ENCODE measurements at places on chromosomes 7 and 10. TPM values are rescaled to one million over a fixed set of nuclear protein-coding genes. Genes with fewer than 3 reads are reported as not detected.

GRCh38 chr10:69406302-69406811 is 10.4 kb downstream of the TACR2 start:
- DNase-seq = no peak

DNA sequence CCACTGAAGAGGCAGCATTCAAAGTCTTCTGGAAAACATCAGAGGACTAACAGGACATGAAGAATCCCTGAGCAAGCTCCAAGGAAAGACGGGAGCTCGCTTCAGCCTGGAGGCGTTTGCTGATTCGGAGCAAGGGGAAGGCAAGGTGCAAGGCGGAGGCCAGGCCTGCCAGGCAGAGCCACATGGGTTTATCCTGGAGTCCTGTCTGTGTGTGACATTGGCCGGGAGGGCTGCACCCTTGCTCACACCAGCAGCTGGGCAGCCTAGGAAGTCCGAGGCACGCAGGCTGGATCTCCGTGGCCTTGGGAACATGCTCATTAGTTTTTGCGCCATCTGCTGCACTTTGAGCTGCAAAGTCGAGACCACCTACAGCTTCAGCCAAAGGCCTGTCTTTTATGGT is 22.3 kb upstream of the LARP4B start:
- DNase-seq = no peak

- DNase-seq = peak; percentile 70
Observed at GRCh38 chr10:72097448-72098300, 9.3 kb upstream of the SPOCK2 start.

DNA sequence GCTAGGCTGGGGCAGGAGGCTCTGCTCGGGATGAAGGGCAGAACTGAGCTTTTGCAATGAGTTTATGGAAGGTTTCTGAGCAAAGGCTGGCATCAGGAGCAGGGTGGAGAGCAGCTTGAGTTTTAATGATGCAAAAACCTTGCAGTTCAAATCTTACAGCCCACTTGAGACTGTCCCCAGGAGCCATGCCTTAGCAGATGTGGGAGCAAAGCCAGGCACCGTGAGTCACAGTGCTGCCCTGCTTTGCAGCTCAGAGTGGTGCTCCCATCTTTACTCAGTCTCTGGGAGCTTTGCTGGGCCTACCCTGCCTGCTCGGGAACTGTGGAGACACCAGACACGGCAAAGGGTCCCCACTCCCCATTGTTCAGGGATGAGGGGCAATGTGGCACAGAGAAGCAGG is 122.4 kb upstream of the NPS start:
- DNase-seq = no peak

DNA sequence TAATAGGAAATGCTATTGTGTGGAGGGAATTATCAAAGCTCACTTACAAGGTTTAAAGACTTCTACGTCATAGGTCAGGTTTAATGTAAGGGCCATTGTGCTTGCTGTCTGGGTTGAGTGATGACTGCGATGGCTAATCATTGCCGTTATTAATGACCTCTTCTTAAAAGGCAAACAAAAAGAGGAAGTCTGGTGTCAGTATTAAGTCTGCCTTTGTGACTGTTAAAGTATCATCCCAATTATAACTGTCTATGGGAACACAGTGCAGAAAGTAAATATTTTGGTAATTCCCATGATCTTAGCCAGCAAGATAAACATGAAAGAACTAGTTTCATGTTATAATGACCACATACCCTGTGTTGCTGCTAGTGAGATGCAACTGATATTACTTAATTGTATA is 382.4 kb downstream of the BBS9 start:
- DNase-seq = no peak

GRCh38 chr7:2201128-2201527 is 31.6 kb downstream of the MAD1L1 start:
- DNase-seq = no peak

DNA sequence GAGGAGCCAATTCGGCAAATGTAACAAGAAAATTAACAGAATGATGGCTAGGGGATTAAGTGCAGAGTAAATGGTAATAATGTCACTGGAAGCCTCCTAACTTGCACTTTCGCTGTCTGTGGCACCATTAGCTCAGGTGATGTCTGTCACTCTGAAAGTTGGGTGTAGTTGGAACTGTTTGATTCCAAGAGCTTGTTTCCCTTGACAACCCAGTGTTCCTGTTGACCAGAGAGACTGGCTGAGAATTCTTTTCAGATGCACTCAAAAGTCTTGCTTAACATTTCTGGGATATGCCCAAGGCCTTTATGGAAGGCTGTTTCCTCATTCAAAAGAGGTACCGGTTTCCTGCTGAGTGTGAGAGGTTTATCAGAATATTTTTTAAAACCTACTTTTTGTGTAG is 49.6 kb downstream of the PLPP4 start:
- no peak for DNase-seq

DNA sequence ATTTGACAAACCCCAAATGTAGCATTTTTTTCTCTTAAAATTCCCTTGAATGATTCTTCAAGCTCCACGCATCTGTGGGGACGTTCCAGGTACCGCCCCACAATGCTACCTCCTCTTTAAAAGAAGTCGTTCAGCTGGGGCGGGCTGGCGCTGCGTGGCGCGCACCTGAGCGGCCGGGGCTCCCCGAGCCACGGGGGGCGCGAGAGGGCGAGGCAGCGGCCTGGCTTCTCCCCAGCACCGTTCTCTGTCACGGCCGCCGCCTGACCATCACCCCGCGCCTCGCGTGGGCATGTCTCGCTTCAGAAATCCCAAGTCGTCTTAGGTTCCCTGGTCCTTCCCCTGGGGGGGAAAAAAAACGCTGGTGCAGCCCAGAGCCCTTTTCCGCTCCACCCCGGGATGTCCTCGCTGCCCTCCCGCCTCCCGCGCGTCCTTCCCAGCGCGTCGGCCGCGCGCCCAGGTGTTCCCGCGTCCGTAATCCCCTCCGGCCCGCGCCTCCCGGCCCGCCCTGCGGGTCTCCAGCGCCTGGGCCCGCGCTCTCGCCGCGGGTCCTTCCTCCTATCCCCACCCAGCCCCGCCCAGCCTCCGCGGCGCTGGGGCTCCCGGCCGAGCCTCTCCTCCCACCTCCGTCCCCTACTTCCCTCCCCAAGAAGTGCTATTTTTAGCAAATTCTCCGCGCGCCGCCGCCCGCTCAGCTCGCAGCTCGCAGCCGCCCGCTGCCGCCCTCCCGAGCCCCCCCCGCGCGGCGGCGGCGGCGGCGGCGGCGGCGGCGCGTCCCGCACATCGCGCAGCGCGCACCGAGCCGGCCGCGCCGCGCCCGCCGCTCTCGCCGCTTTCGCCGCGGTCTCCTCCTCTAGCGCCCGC is 58.7 kb upstream of the PRPS1L1 start:
- DNase-seq = no peak

DNA sequence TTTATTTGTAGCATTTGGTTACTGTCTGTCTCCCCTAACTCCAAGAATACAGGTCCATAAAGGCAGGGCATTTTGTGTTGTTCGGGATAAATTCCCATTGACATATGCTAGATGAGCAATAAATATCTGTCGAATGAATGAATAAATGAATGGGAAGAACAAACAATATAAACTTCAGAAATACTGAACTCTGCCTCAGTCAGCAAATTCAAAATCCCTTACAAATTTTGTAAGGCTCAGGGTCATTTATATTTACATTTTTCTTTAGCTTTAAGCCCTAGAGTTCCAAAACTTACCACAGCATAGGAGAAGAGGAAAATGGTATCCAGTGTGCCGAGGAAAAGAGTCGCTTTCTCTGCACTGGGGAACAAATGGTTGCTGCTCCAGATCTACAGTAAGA is 29.0 kb downstream of the SLC37A3 start:
- no peak for DNase-seq

- DNase-seq = peak; percentile 61
Observed at GRCh38 chr7:123748171-123748733, 551 bp downstream of the WASL start.

GRCh38 chr7:129958643-129959470 is 6.1 kb upstream of the UBE2H start:
- peak; percentile 67 for DNase-seq

DNA sequence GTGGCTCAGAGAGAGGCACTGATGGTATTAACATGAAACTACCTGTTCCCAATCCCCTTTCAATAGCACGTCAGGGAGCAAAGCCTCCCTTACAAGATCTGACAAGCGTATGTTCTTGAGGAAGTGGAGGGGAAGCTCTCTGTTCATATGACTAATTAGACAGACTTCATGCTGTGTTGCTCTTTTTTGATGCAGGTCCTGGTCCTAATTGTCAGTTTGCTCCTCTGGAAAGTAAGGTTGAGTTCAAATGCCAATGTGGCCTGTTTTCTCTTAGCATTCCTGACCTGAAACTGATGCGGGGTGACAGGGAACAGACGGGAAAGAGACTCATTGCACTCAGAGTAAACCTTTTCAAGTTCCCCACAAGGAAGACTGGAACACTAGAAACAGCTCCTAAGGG is 27.0 kb upstream of the TBX20 start:
- DNase-seq = no peak

GRCh38 chr7:91752102-91752501 is 128.4 kb downstream of the MTERF1 start:
- DNase-seq = no peak

DNA sequence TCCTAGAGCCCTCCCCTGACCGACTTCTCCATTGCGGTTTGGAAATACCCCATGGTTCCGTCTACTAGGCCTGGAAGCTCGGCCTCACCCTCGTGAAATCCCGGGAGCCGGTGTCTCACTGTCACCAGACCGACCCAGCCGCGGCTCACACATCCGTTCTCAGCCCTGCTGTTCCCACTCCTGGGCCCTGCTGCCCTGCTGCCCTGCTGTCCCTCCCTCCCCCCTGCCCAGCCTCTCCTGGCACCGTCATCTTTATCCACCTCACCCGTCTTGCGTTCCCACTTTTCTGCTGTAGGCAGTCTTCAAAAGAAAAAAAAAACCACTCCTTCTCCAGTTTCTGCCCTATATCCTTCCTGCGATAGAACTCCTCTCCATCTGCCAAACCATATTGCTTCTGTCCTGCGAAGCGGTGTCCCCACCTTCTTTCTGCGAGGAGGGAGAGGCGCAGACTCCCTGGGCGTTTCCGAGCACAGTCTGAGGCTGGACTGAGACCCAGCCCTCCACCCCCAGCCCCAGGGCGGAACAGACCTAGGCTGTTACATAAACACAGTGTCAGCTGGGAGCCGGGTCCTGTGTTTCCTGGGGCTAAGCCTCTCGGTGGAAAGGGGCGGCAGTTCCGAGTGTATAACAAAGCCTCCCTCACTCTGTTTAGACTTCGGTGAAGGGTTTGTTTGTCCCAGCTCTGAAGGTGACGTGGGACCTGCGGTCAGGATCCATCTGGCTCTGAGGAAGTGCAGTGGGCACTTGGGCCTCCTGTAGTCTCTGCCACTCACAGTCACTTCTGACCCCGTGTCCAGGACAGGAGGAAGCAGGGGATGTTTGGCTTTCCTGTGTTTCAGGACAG is 2.8 kb downstream of the AGAP3 start:
- peak; percentile 62 for DNase-seq

- DNase-seq = peak; percentile 53
Observed at GRCh38 chr7:134836447-134836846, 57.0 kb downstream of the CALD1 start.

GRCh38 chr7:44960011-44960580 is 18.7 kb downstream of the MYO1G start:
- no peak for DNase-seq

- no peak for DNase-seq
Observed at GRCh38 chr7:11281953-11282352, 308.3 kb downstream of the PHF14 start.

DNA sequence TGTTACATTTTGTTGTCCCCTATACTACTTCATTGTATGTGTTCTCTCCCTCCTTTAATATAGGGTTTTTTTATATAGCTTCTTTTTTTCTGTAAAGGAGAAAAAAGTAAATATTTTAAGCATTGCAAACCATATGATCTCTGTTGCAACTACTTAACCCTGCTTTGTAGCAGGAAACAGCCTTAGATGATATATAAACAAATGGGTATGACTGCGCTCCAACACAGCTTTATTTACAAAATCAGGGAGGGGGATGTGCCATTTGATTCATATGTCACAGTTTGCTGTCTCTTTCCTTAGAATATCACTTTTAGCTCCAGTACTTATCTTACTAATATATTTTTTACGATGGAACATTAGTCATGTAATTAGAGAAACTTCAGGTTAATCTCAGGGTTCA is 155.2 kb upstream of the GNAI1 start:
- DNase-seq = no peak

The OPN1SW gene
- total RNA-seq = not detected

The SPDYE2 gene
- not detected for total RNA-seq

The MRLN gene
- total RNA-seq = not detected

The ANKRD30A gene
- not detected for total RNA-seq

The CTAGE8 gene
- total RNA-seq = 12.5 TPM

The TMEM225B gene
- not detected for total RNA-seq

The TSC22D4 gene
- total RNA-seq = 120 TPM

Measured in stomach (tissue), 19 donors.